HepG2 (cell line): ENCODE measurements at places on chromosomes 6 and 20.
A peak's percentile ranks its signal among the peaks of the same experiment; 100 is the strongest.

DNA sequence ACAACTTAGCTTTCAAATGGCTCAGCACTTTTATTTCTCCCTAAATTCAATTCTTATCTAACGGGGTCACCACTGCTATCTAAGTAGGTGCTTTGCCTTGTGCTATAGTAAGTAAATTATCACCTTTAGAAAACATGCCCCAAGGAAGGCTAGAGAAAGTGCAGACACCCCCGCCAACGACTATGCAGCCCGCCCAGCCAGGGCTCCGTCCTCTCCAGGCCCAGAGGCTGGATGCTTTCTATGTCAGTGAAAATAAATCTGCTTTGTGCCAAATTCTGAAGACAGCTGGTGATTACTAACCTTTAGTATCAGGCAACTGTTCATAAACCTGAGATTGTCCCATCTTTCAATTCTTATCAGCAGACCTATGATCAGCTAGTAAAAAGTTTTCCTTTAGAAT, 14.3 kb downstream of the KIAA0319 start:
- DNase-seq, result no peak

GRCh38 chr20:47680804-47681529, 104.3 kb downstream of the SULF2 start:
- DNase-seq, result peak; percentile 82

DNA sequence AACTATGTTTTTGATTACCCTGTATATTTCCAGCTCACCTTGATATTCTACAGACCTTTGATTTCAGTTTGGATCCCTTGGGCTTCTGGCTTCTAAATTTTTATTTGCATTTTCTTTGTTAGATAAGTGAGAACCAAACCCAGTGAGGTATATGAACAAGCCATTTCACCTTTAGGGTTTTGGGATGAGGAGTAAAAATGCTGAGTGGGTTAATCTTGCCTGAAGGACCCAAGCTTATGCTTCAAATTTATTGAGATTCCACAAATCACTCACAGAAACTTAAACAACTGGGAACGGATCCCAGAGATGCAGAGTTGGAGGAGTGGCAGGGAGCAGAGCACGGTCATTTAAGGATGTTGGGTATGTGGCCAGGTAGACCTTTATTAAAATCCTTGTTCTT, 263.3 kb upstream of the BMP2 start:
- no peak for DNase-seq

DNA sequence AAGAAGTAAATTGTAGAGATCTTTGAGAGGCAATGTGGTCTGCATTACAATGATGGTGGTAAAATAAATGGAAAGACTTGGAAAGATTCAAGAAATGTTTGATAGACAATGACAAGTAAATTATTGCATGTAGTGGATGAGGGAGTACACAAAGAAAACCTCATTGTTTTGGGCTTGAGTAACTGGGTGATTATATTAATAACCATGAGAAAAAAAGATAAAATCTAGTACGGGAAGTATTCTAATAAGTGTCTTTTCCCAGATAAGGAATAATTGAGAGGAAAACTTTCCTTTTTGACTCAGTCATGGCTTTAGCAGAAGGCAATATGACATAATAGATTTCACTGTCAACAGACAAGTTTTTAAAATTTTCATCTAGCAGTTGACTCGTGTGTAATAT, 993.0 kb downstream of the EYS start:
- DNase-seq, result no peak

GRCh38 chr6:163389354-163389753, 25.2 kb upstream of the QKI start:
- DNase-seq, result no peak

DNA sequence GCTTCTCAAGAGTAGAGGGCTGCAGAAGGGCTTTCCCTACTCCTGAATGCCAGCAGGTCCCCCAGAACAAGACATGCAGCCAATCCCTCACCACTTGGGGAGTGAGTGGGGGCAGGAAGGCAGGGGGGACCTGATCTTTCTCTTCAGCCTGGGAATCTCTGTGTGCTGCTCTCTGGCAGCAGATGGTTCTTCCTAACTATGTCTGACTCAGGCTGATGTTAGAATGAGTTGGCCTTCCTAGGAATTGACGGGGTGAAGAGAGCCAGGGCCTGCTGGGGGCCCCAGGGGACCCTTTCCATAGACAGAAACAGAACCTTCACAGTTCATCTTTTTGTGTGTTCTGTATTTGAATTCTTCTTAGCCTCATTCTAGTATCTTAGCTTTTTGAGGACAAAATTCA, 29.0 kb upstream of the TCP11 start:
- no peak for DNase-seq

DNA sequence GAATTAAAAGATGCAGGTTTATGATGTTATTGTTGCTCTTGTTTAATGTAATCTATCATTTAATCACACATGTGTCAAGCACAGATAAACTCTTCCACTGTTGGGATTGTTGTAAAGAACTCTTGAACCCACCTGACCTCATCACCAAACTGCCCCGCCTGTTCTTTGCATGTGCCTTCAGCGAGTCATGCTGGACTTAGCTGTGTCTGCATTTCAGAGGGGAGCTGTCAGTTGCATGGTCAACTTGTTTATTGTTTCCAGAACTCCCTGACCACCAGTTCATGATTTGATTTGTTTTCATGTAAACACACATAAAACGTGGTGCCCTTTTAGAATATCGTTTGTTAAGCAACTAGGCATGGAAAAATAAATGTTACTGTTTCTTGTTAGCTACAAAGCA, 93.6 kb downstream of the KHDC1L start:
- DNase-seq, result no peak

- DNase-seq, result no peak
These were observed 69.5 kb upstream of the SAMD5 start for GRCh38 chr6:147438758-147439528.

DNA sequence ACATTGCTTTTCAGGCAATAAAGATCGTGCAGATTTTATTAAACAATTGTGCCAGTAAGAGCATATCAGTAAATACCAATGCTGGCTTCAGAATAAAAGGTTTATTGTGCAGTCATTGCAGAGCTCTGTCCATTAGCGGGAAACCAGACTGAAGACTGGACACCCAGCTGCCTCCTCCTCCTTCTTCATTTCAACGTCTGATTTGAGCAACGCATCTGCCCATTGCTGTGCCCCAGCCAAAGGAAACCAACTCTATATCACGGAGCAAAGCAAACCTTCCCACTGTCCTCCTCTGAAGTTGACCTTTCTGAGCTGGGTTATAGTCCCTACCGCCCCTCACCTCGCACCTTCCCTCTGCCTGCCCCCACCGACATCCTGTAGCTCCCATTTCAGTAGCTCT, 80.8 kb downstream of the SLC22A23 start:
- DNase-seq, result no peak

- no peak for DNase-seq
These were observed 60.7 kb downstream of the GRIK2 start for GRCh38 chr6:101454106-101454676.

DNA sequence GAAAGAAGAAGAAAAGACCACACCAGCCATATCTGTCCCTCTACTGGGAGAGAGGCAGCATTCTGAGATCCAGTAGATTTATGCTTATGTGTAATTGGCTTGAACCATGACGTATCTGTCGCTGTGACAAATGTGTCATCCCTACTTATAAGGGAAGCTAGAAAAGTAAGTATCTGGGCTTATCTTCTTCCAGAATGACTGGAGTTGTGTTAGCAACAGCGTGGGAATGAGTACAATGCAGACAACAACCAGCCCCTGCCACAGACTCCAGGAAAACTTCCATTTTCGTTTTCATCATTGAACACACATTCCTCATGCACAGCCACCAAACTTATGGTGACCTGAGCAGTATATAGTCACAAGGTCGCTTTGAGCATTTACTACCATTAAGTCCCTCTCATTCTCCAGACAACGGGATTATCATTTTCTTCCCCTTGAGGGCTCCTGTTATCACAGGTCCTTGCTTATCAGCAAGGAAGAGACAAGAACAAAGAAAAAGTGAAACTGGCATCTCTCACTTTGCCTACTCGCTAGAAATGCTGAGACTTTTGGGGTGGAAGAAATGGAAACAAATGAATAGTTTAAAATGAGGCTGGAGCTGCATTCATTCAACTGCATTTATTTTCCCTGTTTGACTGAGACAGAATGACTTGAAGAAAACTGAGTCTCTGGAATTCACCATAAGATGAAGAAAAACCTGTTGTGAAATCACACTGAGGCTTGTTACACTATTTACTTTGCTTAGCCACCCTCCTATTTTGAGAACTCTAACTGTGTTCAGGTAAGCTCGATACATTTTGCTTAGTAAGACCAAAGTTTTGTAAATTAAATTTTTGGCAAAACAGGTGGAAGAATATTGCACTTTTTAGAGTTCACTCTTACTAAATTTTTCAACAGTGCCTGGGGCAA, 149.3 kb upstream of the FOXQ1 start:
- no peak for DNase-seq
